ENCODE measurements at places on chromosomes 3 and 15.

- DNase-seq: no peak
Observed at GRCh38 chr15:69098771-69099170, 61.7 kb upstream of the GLCE start.

- DNase-seq: no peak
Observed at GRCh38 chr3:186361762-186362536, at the start of gene DGKG. TSS of gene DGKG (minus strand) at chr3:186362234. CDS start at chr3:186320459, 41,775 bp downstream.

- DNase-seq: no peak
Observed at GRCh38 chr3:10514407-10515069, 9.2 kb upstream of the ATP2B2 start.

- DNase-seq: no peak
Observed at GRCh38 chr3:126412841-126413692, 18.4 kb downstream of the CFAP100 start.

GRCh38 chr15:54364961-54365360 lies 386.7 kb downstream of the UNC13C start:
- DNase-seq: no peak

- DNase-seq: no peak
Observed at GRCh38 chr15:40511093-40511471, 40.3 kb downstream of the CHST14 start.

GRCh38 chr15:63899193-63899592 lies 65.4 kb upstream of the HERC1 start:
- no peak for DNase-seq
